Inflammatory macrophage treated with lipopolysaccharide for 1 hour (primary cell): ENCODE measurements at places on chromosomes 6 and 20.

DNA sequence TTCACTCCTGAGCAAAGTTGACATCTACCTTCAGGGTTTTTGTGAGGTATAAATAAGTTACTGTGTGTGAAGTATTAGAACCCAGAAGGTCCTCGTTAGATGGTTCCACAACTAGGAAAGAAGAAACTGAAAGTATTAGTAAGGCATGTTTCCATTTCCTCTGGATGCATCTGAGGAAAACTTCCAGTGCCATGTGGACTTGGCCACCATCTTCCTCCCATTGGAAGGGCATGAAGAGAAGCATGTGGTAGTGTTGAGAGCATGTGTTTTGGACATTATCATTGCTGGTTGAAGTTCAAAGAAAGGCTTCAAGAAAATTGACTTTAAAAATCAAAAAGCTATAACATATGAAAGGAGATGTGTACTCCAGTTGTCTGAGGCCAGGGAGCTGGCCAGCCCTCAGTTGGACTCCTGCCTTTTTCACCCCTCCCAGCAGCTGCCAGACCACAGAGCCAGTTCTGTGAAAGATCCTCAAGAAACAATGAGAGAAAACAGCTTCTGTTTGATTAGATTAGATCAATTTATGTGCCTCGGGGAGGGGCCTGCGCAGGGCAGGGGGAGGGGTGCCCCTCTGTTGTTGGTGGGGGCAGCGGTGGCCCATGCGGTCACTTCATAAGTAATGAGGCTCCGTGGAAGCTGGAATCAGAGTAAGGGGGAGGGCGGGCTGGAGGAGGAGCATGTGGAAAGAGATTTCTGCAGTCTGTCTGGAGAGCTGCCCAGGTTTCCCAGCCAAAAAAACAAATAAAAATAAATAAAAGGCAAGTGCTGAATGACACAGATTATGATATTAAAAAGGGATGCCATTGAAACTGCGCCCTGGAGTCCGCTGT is 154.0 kb downstream of the JARID2 start:
- no peak for DNase-seq

- no peak for DNase-seq
Measured at GRCh38 chr6:7282097-7282906, 30.7 kb downstream of the SSR1 start.

- no peak for DNase-seq
Measured at GRCh38 chr6:158911746-158912480, 88.1 kb downstream of the RSPH3 start.

GRCh38 chr20:43642548-43642947 is 24.4 kb upstream of the MYBL2 start:
- no peak for DNase-seq

GRCh38 chr6:37491171-37491829 is 8.4 kb downstream of the CCDC167 start:
- no peak for DNase-seq

- no peak for DNase-seq
Measured at GRCh38 chr6:3881711-3882421, 32.7 kb downstream of the FAM50B start.

- no peak for DNase-seq
Measured at GRCh38 chr6:80335121-80335531, 228.7 kb downstream of the BCKDHB start.

- peak; percentile 61 for DNase-seq
Measured at GRCh38 chr6:29734046-29735018, 11.1 kb downstream of the HLA-F start.

- DNase-seq: no peak
Measured at GRCh38 chr20:31664696-31665354, 27.1 kb downstream of the COX4I2 start.

DNA sequence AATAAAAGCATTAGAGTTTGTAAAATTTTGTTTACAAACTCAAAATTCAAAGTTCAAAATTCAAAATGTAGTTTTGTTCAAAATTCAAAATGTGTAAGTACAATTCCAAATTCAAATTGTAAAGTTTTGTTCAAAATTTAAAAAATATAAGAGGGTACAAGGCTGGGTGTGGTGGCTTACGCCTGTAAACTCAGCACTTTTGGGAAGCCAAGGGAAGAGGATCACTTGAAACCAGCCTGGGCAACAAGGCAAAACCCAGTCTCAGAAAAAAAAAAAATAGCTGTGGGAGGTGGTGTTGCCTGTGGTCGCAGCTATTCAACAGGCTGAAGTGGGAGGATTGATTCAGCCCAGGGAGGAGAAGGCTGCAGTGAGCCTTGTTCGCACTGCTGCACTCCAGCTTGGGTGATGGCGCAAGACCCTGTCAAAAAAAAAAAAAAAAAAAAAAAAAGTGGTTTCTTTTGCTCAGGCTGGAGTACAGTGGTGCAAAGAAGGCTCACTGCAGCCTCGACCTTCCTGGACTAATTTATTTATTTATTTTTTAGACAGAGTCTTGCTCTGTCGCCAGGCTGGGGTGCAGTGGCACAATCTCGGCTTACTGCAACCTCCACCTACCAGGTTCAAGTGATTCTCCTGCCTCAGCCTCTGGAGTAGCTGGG is 5.4 kb upstream of the ZBTB12 start:
- peak; percentile 94 for DNase-seq

DNA sequence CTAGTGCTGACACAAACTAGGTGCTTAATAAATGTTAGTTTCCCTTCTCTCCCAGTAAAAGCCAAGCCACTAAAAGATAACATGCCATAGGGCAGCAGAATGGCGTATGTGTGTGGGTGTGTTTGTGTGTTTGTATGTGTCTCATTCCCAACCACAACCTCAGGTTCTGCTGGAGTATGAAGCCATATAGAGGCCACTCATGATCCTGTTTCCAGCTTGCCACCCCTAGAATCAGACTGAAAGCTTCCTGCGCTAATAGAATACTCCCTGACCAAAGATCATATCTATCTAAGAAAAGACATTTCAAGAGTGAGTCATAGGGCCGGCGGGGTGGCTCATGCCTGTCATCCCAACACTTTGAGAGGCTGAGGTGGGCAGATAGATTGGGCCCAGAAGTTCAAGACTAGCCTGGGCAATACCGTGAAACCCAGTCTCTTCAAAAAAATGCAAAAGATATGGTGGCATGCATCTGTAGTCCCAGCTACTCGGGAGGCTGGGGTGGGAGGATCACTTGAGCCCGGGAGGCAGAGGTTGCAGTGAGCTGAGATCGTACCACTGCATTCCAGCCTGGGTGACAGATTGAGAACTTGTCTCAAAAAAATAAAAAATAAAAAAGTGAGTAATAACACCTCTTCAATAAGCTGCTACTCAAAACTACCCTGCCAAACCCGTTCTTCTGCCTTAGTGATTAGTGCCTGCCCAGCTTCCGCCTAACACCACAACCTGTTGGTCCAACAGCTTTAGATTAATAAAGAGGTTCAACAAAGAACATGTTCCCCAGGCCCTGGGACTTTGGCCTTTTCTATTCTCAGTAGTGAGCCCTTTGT is 11.8 kb upstream of the SNRPC start:
- DNase-seq: no peak

DNA sequence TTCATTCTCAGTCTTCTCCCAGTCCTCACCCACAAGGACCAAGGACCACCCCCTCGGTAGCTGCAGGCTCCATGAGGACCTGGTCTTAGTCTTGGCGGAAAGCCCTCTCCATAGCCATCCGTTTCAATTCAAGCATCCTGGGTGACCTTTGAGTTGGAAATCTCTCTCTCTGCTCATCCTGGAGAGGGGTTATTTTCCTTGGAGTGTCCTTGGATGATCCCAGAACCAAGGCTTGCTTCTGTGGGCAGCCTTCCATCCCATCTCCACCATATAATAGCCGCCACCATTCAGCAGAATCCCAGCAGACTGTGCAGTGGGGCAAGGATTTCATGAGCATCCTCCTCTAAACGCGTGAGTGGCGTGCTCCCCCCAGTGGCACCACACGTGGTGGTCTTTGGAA is at the start of gene BPIFA2:
TSS of gene BPIFA2 (plus strand) at position 301 of the 400 bp plus-strand sequence. CDS start 987 bp downstream, outside the sequence.
- no peak for DNase-seq

- no peak for DNase-seq
Measured at GRCh38 chr6:3749977-3750316, 1.6 kb downstream of the PXDC1 start.

GRCh38 chr20:32966382-32966781 is 37.9 kb downstream of the SUN5 start:
- DNase-seq: no peak

- DNase-seq: no peak
Measured at GRCh38 chr20:20367575-20368417, at the start of gene INSM1. TSS of gene INSM1 (plus strand) at chr20:20368104. CDS start at chr20:20368268, 164 bp downstream.

DNA sequence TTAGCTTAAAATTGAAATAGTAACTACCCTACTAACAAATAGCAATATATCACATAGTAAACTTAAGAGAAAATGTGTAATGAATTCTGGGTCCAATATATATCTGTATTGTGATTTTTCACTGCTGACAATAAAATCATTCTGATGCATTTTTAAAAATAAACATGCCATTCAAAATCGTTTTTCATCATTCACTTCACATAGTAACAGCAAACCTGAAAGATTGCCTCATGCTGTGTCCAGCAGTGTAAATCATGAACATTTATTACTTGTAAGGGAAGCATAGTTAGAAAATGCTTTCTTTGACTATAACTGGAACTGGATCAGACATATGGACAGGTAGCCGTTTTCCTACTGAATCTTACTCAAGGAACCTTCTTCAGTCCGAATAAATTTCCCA is 446.1 kb downstream of the UTRN start:
- DNase-seq: no peak

- no peak for DNase-seq
Measured at GRCh38 chr6:33836806-33837469, 33.1 kb upstream of the MLN start.

DNA sequence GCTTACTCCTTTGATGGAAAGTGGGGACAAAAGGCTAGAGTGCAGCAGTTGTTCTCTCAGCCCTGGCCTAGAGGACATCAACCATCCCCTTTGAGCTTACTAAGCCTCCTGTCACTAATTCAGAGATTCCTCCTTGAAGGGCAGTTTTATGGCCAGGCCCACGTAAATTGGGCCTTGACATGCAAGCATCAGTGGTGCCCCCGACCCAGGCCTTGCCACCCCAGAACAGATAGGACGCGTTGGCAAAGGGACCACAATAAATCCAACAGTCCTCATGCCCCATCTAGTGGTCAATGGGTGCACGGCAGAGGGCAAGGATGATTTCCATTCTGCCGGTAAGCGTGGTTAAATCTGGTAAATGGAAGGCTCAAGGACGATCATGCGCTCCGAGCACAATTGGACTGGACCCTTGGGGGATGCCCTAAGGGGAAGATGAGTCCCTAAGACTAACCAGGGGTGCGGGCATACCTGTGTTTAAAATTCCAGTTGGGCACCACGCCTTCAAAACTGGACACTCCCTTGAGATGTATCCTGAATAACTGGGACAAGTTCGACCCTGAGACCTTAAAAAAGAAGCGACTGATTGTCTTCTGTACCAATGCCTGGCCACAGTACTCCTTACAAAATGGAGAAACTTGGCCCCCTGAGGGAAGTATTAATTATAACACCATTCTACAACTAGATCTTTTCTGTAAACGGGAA is 32.6 kb downstream of the CEP85L start:
- DNase-seq: peak; percentile 62

DNA sequence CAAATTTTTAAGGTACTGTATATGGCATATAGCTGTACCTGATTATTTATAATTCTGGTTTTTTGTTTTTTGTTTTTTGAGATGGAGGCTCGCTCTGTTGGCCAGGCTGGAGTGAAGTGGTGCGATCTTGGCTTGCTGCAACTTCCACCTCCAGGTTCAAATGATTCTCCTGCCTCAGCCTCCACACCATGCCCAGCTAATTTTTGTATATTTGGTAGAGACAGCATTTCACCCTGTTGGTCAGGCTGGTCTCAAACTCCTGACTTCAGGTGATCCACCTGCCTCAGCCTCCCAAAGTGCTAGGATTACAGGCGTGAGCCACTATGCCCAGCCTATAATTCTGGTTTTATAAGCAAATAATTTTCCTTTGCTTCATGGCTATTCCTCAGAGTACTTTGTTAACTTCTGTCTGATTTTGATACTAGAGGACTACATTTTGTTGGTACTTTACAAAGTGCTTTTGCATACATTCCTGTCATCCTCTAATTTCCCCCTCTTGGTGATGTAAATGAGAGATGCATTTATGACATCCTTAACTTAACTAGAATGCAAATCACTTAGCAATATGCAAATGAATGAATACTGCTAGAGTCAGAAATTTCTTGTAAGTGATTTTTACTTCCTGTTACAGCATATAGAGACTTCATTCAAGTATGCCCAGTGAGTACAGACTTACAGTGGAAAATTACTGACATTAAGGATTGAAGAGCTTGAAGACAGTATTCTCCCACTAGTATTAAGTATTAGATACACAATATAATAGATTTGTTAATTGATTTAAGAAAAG is 35.7 kb upstream of the ARID1B start:
- DNase-seq: no peak

- peak; percentile 33 for DNase-seq
Measured at GRCh38 chr6:26155061-26155930, 68.1 kb downstream of the HFE start.

DNA sequence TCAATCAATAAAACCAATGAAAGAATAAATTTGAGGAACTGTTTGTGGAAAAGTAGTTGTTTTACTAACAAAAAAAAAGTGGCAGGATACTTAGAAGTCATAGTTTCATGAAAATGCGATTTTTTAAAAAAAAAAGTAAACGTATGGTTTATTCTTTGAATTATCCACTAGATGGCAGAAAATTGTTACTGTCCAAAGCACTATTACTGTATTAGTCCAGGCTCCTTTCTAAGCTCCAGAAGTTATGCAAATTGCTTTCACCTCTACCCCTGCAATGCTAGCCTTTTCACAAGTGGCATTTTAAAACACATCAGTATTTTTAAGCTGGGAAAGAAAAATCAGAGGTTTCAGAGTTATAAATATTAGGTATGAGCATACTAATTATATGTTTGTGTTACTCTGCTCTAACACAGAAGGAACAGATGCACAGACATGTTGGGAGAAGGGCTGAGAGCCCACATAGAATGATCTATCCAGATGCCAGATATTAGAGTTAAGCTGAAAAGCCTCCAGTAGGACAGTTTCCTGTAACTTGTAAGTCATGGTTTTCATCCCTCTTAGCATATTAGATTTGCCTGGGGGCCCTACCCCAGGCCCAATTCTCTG is 63.9 kb downstream of the FHL5 start:
- DNase-seq: peak; percentile 8

DNA sequence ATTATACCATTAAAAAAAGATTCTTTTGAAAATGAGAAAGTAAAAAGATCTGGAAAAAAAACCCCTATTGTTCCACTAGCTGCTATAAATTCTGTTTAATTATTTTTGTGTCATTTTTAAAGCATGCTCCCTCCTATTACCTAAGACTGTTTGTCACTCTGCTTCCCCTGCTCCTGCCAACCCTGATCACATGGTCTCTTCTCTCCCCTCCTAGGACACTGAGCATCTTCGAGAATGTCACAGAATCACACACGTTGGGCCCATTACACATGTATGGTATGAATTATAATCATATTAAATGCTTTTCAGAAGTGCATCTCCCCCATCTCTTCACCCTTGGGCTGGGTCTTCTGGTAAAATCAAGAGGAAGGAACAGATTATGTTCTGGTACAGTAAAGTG is 6.2 kb downstream of the SNAP91 start:
- DNase-seq: no peak

DNA sequence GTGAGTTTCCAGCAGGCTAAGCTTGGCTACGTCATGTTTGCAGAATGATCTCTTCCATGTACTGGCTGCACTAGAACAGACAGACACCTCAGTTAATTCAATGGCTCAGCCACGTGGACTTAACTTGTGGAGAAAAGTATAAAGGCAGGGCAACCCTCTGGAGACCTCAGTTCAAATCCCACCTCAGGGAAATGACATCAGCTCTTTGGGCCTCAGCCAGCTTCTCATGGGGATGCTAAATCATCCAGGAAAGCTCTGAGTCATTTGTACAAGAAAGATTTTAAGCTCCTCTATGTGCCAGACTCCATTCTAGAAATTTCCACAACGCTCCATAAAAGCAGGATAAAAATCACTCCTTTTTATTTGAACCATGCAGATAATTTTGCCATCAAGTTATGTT is 128.5 kb upstream of the SALL4 start:
- no peak for DNase-seq
